Right renal cortex interstitium (tissue), 3 donors: ENCODE measurements at places on chromosomes 4 and X. TPM values are rescaled to one million over a fixed set of nuclear protein-coding genes. Genes with fewer than 3 reads are reported as not detected.
A peak's percentile ranks its signal among the peaks of the same experiment; 100 is the strongest.

TMPRSS11A gene
- not detected for polyA plus RNA-seq

MUC7 gene
- polyA plus RNA-seq = 0.14 TPM

RPL36A gene
- 1,562 TPM for polyA plus RNA-seq

EPHA5 gene
- 0.46 TPM for polyA plus RNA-seq

ITGB1BP2 gene
- 1.2 TPM for polyA plus RNA-seq

RAB9B gene
- polyA plus RNA-seq = 2.5 TPM

TMEM150C gene
- 30.2 TPM for polyA plus RNA-seq

CDKL5 gene
- polyA plus RNA-seq = 13.6 TPM

- no peak for DNase-seq
Observed at GRCh38 chr4:7434766-7435150, at the start of gene PSAPL1. PSAPL1 (minus strand) TSS chr4:7434930; CDS start chr4:7434879, 51 bp downstream.

DNA sequence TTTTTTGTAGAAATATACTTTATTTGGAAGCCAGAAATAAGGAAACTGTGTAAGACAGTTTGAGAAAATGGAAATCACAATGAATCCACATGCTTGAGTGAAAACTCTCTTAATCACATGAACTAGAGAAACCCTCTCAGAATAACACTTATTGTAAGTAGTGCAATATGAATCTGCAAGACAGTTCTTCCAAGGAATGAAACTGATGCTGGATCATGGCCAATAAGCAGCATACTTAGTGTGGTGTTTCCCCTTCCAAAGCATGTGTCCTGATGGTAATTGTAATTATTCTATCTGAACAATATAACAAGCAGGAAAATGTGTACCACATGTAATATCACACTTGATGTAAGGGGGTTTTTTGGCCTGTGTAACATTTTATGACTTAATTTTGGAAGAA lies 1870.5 kb upstream of the TENM3 start:
- DNase-seq = no peak

DNA sequence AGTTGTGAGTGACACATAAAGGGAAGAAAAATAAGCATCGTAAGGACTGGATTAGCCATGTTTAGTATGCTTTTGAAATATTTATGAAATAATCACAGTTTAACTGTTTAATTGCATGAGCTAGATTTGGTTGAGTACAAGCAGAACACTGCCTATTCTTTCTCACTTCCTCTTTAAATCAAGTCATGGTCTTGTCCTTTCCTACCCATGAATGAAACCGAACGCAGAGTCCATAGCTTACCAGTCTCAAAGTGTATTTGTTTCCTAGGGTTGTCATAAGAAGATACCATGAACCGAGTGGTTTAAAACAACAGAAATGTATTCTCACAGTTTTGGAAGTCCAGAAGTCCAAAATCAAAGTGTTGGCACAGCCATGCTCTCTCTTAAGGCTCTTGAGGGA lies 684.0 kb upstream of the MAGEB2 start:
- no peak for DNase-seq

DNA sequence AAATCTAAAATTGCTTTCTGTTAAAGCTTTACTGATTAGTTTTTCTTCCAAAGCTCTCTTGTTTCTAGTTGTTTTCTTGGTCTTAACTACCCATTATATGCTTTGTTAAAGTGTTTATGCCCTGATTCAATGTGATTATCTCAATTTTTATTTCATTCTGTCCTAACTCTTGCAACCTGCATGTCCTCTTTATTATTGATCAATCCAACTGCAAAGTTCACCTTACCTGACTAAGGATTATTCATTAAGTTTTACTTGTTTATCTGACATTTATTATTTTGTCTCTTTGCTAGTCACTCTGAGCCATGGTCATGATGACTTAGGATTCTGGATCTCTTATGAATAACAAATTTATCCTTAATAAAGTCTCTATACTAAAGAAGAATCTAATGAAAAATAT lies 15.8 kb downstream of the UGT2B10 start:
- no peak for DNase-seq

DNA sequence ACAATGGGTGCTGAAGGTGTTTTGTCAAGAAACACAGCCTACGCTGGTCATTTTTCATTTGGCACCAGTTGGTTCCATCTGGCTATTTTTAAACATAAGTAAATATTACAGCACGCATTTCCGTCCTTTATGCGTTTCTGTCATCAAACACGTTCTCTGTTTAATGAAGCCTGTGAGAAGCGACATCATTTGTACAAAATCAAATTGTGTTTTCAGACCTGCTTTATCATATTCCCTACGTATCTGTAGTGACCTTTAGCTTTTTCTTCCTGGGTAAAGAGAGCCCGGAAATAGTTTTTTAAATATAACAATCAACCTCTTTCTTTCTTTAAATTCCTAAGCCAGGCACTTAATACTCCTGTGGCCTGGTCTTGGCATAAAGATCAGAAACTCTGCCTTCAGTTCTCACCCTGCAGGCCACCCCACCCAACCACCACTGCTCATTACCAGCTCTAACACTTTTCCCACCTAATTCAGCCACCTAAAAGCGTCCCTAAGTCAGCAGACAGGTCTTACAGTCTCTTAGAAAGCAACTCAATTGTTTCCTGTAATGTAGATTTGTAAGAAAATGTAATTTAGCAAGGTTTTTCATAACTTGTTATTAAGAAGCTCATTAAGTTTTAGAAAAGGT lies 30.4 kb downstream of the ACSL1 start:
- no peak for DNase-seq

DNA sequence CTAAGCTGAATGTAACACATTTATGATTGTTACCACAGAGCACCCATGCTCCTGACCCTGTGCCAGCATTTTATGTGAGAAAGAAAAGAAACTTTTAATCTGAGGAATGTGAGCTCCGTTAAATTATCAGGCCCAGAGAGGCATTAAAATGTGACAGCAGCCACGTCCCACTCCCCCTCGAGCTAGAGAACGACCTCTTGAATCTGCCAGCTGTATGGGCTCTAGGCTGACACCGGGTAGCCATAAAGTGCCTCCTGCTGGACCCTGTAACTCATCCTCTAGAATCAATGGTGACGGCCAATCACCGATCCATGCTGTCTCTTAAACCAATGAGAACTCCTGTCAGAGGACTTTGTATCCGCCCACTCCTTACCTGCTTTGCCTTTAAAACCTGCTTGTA lies 110.2 kb upstream of the ADRA2C start:
- DNase-seq = no peak

GRCh38 chrX:67545036-67545821 lies 1.4 kb downstream of the AR start:
- no peak for DNase-seq

- peak; percentile 58 for DNase-seq
Observed at GRCh38 chrX:103628386-103629317, at the start of gene TCEAL1. TCEAL1 (plus strand) TSS chrX:103628975; CDS start chrX:103629917, 942 bp downstream.

DNA sequence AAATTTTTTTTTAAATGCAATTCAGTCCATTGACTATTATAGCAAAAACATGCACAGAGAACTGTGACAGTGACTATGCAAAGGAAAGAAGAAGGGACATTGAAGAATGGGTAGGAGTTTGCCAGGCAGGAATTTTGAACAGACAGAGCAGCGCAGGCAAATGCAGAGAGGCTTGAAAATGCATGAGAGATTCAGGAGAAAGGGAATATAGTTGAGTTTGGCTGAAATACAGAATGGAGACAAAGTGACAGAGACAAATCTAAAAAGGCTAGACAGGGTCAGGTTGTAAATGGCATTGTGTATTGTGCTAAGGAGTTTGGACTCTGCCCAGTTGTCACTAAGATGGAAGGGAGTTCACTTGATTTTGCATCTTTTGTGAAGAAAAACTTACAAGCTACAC lies 42.4 kb upstream of the IL21 start:
- no peak for DNase-seq

- DNase-seq = no peak
Observed at GRCh38 chr4:144818136-144818535, 172.2 kb downstream of the HHIP start.

- no peak for DNase-seq
Observed at GRCh38 chr4:11739992-11740391, 311.3 kb upstream of the HS3ST1 start.

- DNase-seq = no peak
Observed at GRCh38 chrX:25049357-25049756, 33.6 kb upstream of the ARX start.

DNA sequence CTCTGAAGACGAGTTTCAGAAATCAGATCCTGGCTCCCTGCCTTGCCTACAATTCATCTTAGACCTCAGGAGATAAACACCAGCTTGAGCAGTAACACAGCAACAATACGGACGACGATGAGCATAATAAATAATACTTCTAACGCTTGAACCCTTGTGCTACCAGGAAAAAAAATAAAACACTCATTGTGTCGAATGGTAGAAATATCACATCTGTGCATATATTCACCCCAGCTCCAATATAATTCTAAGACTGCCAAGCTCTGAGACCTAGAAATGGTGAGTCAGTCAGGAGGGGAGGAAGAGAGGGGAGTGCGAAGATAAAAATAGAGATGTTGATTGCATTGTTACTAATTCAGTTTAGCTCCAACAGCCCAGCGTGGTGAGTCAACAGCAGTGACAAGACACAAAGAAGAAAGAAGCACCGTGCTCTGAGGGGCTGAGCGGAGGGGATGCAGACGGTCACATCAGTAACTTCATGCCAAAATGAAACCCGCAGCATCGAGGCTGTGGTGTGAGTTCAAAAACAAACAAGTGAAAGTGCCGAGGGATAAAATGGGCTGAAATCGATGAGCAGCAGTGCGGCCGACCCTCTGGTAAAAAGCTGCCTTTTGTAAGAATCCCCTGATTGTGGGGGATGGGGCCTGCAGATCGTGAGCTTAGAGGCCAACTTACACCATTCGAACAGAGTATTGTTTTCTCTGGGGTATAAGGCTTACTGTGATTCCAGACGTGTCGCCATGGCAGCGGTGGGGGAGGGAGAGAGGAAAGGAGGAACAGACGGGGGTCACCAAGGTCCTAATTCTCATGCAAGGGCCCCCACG lies 150.4 kb downstream of the MGST2 start:
- DNase-seq = no peak

- no peak for DNase-seq
Observed at GRCh38 chr4:21900211-21900610, 48.4 kb downstream of the KCNIP4 start.

DNA sequence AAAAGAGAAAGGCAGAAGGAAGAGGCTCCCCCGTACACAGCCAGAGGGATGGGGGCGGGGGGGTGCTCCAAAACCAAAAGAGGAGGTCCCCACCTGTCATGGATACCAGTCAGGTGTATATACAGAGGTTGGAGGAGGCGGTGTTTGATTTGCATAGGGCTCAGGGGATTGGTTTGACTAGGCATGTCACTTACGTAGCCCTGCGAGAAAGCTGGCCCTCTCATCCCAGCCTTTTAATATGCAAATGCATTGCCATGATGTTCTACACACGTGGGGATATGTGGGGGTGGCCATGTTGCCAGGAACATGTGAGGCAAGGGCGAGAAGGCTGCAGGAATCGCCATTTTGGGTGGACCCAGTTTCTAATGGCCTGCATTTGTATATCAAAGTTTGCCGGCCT lies 38.6 kb downstream of the TMEM150C start:
- DNase-seq = no peak

DNA sequence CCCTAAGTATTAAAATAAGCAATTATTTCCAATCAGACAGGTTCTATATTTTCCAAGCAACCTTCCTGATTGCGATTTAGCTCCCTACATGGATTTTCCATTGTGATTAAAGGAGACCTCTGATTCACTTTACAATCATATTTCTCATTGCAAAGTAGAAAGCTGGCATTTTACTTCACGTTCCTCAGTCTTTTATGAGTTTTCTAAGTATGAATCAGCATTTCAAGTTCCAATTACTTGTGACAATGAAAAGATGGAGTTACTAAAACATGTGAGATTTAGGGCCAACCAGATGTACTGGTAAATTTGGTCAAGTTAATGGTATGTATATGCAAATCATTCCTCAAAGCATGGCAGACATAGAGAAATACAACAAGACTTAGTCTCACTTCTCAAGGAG lies 206.2 kb downstream of the KCNIP4 start:
- no peak for DNase-seq

GRCh38 chrX:153907456-153907855 lies 3.0 kb downstream of the AVPR2 start:
- no peak for DNase-seq

- DNase-seq = no peak
Observed at GRCh38 chrX:19326567-19326966, 17.2 kb upstream of the PDHA1 start.

DNA sequence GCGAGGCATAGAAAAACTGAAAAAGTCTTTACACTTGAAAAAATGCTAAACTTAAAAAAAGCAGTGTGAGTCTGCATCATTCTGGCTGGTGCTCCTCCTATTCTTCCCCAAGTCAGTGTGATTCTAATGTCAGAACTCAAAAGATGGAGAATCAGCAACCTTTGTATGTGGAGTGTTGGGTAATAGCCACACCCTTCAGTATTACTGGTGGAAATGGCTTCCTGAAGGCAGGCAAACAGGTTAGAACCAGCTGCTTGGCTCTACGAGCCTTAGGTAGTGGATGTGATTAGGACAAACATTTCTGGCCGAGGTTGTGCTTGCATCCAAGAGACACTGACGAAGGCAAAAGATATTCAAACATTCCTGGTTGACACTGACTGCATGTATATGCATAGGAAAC lies 353.4 kb upstream of the TACR3 start:
- no peak for DNase-seq

GRCh38 chr4:37666625-37667071 lies 19.5 kb downstream of the RELL1 start:
- no peak for DNase-seq

DNA sequence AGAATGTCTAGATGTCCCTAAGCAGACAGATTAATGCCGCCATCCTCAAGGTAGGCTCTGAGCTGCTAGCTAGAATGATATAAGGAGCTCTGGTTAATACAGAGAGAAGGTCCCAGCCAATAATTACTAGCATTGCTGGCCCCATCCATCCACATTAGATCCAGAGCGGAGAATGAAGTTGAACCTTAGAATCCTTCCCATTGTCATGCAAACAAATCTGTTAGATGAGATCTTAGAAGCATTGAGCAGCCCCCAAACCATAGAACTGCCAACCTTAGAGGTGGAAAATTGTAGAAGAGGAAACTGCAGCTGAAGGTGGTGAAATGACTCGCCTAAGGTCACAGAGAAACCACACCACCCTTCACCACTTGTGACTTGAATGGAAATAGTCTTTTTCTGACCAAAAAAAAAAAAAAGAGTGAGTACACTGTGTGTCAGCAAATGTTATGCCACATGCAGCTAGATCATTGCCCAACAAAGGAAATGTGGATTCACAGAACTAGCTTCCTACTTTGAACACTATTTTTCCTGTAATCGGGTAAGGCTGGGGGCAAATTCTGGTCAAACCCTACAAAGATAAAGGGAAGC lies 162.1 kb downstream of the SMIM20 start:
- no peak for DNase-seq

GRCh38 chr4:82201805-82202641 lies 171.8 kb downstream of the HNRNPD start:
- DNase-seq = no peak

DNA sequence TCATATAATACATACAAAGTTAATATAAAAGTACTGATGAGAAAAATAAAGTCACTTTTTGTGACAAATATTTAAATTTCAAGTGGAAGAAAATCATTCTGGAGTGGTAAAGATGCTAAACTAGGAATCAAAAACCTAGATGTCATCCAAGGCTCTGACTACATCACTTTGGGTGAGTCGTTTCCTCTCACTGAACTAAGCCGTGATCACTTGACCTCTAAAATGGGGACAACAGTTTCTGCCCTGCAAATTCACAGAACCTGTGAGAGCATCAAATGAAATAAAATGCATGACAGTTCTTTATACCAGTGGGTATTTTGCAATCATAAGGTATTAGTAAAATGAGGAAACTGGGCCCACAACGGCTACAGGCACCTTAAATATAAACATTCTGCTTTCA lies 63.8 kb downstream of the PRDM5 start:
- DNase-seq = no peak

- no peak for DNase-seq
Observed at GRCh38 chr4:80096175-80096850, 23.3 kb upstream of the ANTXR2 start.

GRCh38 chrX:153732401-153732800 lies 7.7 kb downstream of the ABCD1 start:
- no peak for DNase-seq
